ENCODE measurements at places on chromosomes 1 and 21. TPM values are rescaled to one million over a fixed set of nuclear protein-coding genes. Genes with fewer than 3 reads are reported as not detected.

Gene SNRNP40
- total RNA-seq, result 94.9 TPM

DNA sequence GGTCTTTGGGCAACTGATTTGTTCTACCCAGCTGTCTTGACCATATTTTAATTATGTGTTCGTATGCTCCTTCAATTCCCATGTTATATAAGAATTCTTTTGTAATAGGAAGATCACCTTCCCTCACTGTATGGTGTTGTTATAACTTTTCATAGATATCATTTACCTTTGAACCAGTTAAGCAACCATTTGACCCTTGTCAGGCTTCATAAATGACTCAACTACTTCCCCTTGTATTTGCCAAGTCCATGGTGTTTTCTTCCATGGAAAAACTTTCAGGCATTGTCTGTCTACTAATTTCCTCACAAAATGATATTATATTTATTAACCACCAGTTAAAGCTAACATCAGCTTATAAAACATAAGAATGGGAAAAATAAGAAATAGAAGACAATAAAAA lies 5.1 kb downstream of the BPNT1 start:
- no peak for DNase-seq

GRCh38 chr1:154945160-154945961 lies 8.8 kb upstream of the PMVK start:
- no peak for DNase-seq

- no peak for DNase-seq
Measured at GRCh38 chr1:35499231-35499630, 58.0 kb downstream of the KIAA0319L start.

Gene IVL
- total RNA-seq, result not detected

- no peak for DNase-seq
Measured at GRCh38 chr1:51247022-51247421, 10.9 kb downstream of the RNF11 start.

Gene CTTNBP2NL
- 0.53 TPM for total RNA-seq

DNA sequence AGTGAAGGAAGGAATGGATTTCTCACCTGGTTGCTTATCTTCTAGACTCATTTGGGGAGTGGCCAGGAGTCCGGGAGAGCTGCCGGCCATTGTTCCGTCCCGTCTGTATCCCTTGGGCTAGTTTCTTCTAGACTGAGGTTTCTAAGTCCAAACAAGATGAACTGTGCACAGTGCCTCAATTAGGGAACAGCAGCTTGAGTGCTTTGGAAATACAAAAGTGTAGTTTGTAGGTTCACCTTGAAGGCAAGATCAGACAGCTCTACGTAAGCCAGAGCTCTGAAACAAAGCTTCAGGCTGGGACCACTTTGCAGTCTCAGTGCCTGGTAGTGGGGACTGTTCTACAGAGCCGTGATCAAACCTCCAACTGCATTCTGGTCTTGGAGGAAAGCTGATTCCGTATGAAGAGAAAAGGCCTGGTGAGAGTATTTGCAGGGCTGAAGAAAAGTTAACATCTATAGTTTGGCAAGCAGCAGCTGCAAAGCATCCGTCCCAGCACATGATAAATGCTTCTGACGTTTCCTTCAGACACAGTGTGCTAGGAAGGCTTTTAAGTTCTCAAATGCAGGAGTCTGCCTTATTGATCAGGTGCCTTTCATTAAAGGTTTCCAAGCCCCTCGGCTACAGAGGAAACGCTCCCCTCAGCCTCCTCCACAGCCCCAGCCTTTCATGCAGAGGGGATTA lies 432.8 kb downstream of the KIF26B start:
- DNase-seq, result no peak

Gene MEX3A
- total RNA-seq, result 0.05 TPM

DNA sequence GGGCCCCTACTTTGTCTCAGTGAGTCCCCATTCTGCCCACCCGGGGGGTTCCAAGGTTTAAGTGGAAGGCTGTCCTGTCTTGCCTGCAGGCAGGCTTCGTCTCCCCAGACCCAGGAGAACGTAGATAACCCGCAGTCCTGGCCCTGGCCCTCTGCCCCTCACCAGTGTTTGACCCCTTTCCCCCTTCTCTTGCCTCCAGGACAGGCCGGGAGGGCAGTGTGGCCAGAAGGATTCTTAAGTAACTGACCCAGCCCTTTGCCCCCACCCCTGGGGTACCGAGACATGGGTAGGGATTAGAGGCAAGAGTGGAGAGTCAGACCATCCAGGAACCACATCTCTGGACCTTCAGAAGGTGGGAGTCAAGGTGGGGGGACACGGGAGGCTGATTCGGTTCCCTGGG lies 8.8 kb downstream of the TMEM222 start:
- DNase-seq, result no peak

GRCh38 chr21:15839026-15839425 lies 109.2 kb downstream of the USP25 start:
- no peak for DNase-seq

Gene ANGEL2
- total RNA-seq, result 39.6 TPM

Gene PLA2G2D
- total RNA-seq, result not detected

Gene KCNE1
- 0.26 TPM for total RNA-seq

- DNase-seq, result no peak
Measured at GRCh38 chr1:21830792-21831453, 18.9 kb downstream of the LDLRAD2 start.

- no peak for DNase-seq
Measured at GRCh38 chr1:210104103-210104502, 128.5 kb upstream of the SERTAD4 start.

DNA sequence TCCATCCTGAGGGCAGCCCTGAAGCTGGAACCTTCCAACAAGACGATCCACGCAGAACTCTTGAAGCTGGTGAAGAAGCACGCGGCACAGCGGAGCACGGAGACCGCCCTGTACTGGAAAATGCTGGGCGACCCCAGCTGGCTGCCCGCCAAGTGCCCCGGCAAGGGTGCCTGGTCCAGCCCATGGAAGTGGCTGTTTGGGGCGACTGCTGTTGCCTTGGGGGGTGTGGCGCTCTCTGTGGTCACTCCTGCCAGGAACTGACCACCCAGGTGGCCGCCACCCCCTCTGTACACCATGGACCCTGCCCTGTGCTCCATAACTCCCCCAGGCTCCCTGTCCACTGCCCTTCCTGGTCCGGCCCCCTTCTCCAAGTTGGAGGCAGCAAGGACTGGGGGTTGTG lies 90.8 kb downstream of the PPP1R12B start:
- DNase-seq, result no peak

GRCh38 chr1:218527737-218528136 lies 182.6 kb downstream of the TGFB2 start:
- no peak for DNase-seq

DNA sequence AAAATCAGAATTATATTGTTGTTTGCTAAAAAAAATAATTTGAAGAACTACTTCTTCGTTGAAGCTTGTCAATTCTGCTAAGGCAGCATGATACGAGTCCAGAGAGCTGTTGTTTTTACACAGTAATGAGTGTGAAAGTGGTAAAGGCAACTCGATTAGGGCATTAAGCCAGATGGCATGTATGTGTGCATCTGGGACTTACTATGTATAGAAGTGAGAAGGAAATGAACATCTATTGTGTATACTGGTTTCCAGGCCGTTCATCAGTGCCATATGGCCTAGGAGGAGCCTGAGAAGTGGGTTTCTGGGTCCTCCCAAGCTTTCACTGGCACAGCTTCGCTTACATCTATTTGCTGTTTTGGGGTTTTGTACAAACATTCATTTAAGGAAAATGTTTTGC lies 5.7 kb downstream of the CTPS1 start:
- DNase-seq, result no peak

GRCh38 chr1:2476061-2476999 lies at the start of gene PLCH2:
PLCH2 (plus strand) TSS chr1:2476289; CDS start chr1:2476589, 300 bp downstream.
- no peak for DNase-seq

Gene BARHL2
- not detected for total RNA-seq

DNA sequence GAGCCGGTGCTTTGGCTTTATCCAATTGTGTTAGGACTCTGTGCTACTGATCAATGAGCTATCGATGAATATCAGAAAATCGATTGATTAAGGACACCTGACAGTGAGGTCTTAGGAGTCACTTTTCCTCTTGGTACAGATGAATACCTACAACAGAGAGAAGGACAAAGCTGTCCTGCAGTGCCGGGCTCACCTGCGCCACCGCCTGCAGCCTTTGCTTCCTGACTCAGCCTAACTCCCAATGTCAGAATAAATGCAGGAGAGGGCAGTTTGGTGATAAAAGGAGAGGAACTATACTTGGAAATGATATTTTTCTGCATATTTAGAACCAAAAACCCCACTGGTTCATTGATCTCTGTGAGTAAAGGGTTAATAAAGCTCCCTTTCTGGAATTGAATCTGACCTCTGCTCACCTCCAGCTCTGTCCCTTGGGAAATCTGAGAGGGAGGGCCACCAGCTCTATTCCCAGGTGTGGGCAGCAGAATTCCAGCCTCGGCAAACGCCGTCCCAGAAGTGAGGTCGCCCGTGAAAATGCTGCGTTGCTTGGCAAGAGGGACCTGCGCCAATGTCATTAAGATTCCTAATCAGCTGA lies 39.3 kb downstream of the POFUT2 start:
- no peak for DNase-seq

GRCh38 chr1:236945002-236945401 lies 59.2 kb downstream of the MT1HL1 start:
- DNase-seq, result no peak

DNA sequence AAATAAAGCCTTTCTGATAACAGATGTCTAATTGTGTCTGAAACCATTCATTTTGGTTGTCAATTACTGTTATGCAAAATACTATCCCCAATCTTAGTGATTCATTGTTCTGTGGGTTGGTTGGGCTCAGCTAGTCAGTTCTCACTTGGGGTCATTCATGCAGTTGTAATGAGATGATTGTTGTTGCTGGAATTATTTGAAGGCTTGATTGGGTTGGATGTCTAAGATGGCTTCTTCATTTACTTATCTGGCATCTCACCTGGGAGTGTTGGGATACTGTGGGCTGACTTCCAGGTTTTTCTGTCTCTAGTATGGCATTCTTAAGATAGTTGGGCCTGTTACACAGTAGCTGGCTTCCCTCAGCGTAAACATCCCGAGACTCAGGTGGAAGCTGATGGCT lies 217.8 kb upstream of the B3GALT2 start:
- DNase-seq, result no peak

DNA sequence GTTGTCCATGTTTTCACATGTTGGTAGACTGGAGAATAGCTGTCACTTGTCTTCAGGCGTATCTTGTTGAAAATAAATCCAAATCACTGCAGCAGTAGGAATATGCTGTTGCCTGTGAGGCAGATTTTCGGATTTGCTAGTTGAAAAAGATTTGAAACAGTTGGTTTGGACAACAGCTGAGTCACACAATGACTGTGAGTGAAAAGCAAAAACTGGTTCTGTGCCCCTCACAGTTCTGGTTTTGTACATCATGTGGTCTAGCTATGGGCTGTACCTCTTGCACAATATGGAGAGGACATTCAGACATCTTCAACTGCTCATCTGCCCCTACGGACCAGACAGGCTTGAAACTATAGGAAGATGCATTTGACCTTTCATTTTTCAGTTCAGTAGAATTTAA lies 1.8 kb downstream of the ARF1 start:
- no peak for DNase-seq

GRCh38 chr1:118791094-118791691 lies 196.9 kb downstream of the TBX15 start:
- no peak for DNase-seq

- no peak for DNase-seq
Measured at GRCh38 chr21:21632926-21633325, 634.7 kb downstream of the NCAM2 start.

DNA sequence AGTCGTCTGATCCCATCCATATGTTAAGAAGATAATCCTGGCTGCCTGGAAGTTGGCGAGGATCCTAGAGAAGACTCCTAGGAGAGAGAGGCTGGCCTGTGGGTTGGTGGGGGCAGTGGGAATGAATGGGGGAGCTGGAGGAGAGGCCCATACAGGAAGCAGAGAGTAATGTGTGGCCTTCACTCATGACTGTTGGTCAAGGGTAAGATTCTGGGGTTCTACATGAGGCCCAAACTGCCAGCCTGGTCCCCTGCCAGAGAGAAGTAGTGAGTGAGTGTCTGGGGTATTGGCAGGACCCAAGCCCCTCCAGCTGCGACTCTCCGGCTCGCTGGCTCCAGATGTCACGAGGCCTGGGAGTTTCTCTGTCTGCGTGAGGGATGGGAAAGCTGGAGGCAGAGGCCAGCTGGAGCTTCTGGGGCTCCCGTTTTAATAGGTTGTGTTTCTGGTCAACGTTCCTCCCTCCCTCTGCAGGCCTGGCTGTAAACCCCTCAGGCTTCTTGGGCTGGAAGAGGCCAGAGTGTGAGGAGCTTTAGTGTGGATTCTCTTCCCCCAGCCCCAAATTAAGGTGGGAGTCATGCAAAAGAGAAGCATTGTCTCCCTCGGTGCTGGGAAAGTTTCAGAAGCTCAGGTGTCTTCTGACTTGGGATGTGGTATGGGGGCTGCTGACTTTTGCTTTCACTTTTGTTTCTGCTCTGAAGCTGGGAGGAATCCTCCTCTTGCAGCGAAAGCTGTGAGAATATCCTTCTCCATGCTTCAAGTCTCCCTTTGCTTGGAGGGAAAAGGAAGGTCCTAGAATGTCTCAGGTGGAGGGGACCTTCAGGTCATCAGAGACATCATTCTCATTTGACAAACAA lies 2.6 kb downstream of the TMEM51 start:
- peak; percentile 44 for DNase-seq

- DNase-seq, result no peak
Measured at GRCh38 chr1:195019385-195019784, 1588.9 kb downstream of the KCNT2 start.

DNA sequence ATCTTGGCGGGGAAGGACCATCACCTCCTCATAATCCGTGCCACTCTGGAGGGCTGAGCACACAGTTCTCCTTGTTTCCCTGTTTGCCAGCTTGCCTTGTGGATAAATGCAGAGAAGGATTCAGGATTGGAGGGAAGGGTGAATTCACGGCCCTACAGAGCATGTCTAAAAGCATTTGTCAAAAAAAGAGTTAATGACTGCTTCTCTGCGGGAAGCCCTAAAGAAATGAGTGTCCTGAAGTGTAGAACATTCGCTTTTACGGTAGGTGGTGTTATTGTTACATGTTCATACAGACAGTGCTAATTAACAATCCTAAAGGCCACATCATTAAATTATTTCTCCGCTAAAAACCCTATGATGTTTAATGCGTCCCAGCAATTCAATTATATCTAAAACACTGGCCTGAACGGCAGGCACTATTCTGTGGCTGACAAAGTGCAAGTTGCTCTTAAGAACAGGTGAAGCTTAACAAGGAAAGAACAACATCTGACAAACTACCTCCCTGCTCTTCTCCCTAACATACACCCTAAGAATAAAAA lies 112.3 kb upstream of the NFIA start:
- no peak for DNase-seq

GRCh38 chr21:27244776-27245175 lies 277.9 kb upstream of the ADAMTS5 start:
- DNase-seq, result no peak

Gene IRF6
- 0.16 TPM for total RNA-seq

GRCh38 chr1:3307359-3307758 lies 147.1 kb upstream of the ARHGEF16 start:
- DNase-seq, result no peak

- DNase-seq, result no peak
Measured at GRCh38 chr1:94827434-94827833, 7.3 kb downstream of the SLC44A3 start.

GRCh38 chr21:45166931-45167330 lies 92.6 kb downstream of the ADARB1 start:
- DNase-seq, result no peak

- no peak for DNase-seq
Measured at GRCh38 chr1:183231545-183231944, 45.5 kb downstream of the LAMC2 start.

Measured in activated CD8-positive, alpha-beta T cell treated with anti-CD3 and anti-CD28 coated beads, Interleukin-2, amount 10 ng/mL, durations not matched to agents 7 days and 5 days (primary cell).